ENCODE measurements at places on chromosomes 13 and 19.

DNA sequence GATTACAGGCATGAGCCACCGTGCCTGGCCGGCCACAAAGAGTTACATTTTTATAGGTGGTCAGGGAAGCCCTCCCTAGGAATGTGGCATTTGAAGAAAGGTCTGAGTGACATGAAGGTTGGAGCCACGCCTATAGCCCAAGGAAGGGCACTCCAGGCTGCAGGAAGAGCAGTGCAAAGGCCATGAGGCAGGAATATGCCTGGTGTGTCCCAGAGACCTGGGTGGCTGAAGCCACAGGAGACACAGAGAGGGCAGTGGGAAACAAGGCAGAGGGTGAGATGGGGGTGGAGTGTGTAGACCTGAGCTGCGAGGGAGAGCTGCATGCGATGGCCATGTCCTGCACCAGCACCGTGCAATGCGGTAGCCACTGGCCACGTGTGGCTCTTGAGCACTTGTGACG is 4.9 kb downstream of the PNMA8B start:
- no peak for DNase-seq

DNA sequence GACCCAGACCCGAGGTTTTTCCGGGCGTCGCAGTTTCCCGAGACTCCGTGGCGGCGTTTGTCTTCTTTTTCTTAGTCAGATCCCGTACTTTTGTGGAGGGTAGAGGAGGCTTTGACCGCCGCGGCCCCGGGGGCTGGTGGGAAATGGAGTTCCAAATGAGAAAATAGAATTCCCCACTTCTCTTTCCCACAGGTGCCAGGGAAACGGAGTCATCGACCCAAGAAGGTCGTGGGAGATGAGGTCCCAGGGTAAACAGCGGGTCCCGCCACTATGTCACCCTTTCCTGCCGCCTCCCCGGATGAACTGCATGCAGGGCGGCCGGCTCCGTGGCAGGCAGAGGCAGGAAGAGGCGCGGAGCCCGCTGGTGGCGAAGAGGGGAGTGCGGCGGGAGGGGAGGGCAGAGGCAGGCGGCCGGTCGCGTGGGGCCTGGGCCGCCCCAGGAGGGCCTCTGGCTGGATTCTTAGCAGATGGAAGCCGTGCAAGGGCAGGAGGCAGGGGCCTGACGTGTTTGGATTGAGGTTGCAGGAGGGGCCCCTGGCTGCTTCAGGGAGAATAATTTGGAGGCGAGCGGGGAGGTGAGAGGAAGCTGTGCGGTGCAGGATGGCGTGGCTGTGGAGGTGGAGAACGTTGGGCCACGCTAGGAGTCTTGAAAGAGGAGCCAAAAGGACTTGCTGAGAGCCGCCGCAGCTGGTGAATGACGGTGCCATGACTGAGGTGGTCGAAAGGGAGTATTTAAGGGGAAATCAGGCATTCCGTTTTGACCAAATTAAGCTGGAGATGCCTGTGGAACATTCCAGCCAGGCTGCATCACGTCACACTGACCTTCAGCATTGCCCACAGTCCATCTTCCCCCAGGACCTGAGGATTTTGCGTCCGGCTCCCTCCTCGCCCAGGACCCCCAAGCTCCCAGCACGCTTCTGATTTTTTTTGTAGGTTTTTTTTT is 11.7 kb downstream of the CYTH2 start:
- peak; percentile 52 for DNase-seq

GRCh38 chr13:46655377-46656180 is 102.6 kb downstream of the LRCH1 start:
- peak; percentile 86 for DNase-seq

GRCh38 chr19:4533334-4533733 is 1.7 kb downstream of the PLIN5 start:
- DNase-seq = no peak

DNA sequence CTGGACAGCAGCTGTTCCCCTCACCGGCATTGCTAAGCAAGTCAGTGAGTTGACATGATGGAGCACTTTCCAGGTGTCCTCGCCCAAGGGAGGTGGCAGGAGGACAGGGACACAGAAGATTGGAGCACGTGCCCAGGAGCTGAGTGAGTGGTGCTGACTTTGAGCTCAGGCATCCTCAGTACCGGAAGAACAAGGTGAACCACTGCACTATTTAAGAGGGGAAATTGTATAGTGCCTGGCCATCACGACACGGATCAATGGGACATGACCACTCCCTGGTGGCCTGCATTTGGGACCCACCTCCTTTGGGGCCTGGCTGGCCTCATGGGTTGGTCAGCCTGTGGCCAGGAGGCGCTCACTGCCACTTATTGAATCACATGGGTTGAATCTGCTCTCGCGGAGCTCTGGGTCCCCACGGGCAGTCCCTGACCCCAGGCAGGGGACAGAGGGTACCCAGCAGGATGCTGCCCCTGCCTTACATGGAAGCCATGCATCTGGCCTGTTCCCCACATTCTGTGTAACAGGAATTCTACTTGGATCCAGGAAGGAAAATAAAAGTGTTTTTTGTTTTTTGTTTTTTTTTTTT is 206.9 kb upstream of the ZNF536 start:
- DNase-seq = no peak

- DNase-seq = no peak
These were observed 119.2 kb downstream of the FRY start for GRCh38 chr13:32150794-32151193.

- no peak for DNase-seq
These were observed 146.5 kb upstream of the ARGLU1 start for GRCh38 chr13:106714271-106714982.

All from endothelial cell of umbilical vein (primary cell).